ENCODE measurements at places on chromosomes 7 and 10.

DNA sequence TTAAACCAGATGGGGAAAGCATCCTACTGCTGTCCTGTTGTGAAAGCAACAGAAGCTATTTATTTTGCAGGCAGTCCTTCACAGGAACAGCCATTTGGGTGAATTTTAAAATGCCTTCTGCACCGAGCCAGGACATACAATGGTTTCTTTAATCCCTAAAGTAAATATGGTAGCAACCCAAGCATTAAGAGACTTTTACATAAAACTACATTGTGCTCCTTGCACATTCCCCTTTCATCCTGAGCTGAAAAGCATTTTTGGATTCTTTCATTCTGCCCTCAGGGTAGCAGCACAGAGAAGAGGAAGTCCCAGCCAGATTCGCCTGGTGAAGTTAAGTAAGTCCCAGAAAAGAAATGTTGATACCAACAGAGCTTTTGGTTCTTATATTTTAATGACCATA lies 84.0 kb upstream of the FAM3C start:
- DNase-seq, result no peak

DNA sequence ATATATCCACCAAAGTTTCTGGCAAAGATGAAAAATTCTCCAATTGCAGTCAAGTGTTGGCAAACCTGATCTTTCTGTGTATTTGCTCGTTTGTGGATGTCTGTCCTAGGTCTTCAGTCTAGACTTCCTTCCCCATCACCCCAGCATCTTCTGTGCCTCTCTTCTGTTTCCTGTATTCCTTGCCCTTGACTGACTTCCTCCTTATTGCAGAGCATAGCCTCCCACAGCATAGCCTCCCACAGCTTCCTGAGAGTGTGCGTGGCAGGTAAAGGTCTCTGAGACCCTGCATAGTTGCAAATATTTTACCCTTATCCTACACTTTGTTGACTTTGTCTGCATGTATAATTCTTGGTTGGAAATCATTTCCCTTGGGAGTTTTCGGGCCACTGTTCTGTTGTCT lies 18.4 kb downstream of the SLC18A2 start:
- no peak for DNase-seq

DNA sequence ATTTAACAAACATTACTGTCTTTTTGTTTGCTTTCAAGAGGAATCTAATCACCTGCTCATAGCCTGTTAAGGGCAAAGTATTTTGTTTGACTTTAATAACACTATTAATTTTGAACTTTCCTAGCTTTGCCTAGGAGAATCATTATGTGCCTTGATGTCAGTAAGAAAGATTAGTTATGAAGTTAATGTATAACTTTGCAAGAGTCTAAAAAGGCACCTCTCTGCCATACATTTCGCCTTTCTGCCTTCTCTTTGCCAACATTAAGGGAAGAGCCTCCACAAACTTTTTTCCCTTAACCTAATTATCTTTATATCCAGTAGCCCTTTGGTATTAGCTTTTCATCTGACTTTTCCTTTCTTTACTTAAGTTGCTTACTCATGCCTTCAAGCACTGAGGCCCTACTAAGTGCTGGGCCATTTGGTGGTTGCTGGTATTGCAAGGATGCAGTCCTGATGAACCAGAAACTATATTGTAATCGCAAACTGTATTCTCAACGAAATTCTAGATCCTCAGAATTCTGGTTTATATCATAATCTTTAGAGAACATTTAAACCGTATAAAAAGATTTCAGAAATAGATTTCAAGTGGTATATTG lies 108.5 kb downstream of the SND1 start:
- no peak for DNase-seq

- DNase-seq, result no peak
Observed at GRCh38 chr10:132061465-132061864, 4.3 kb upstream of the JAKMIP3 start.

- no peak for DNase-seq
Observed at GRCh38 chr10:37436357-37436756, 311.0 kb downstream of the ANKRD30A start.

GRCh38 chr10:34933676-34934075 lies 118.6 kb upstream of the PARD3 start:
- no peak for DNase-seq

- DNase-seq, result no peak
Observed at GRCh38 chr10:94059178-94059883, 65.6 kb downstream of the PLCE1 start.

DNA sequence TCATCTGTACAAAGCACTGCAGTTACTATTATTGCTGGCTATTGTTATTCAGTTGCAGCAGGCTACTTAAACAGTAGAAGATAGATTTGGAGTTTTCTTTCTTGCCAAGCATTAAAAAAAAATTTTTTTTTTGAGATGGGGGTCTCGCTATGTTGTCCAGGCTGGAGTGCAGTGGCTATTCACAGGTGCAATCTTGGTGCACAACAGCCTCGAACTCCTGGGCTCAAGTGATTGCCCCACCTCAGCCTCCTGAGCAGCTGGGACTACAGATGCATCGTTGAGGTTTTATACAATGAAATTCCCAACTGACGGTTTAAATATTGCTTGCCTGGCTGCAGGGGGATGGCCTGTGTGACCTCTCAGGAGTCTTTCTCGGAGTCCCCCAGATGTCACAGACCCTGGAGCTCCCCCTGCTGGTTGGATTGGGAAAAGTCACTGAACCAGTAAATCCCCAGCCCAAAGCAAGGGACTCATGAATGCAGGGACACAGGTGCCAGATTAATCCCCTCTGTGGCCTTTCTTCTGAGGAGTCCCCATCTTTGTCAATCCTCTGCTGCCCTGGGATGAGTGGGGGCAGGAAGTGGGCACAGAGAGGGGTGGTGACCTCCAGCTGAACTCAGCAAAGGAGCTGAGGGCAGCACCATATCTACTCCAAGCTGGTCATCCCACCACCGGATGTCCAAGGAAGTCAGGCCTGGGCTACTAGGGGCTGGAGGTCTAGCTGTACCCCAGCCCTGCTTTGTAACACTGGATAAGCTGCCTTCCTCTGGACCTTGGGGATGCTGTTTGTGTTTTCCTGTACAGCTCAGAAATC lies 149.6 kb downstream of the C10orf105 start:
- DNase-seq, result peak; percentile 54

DNA sequence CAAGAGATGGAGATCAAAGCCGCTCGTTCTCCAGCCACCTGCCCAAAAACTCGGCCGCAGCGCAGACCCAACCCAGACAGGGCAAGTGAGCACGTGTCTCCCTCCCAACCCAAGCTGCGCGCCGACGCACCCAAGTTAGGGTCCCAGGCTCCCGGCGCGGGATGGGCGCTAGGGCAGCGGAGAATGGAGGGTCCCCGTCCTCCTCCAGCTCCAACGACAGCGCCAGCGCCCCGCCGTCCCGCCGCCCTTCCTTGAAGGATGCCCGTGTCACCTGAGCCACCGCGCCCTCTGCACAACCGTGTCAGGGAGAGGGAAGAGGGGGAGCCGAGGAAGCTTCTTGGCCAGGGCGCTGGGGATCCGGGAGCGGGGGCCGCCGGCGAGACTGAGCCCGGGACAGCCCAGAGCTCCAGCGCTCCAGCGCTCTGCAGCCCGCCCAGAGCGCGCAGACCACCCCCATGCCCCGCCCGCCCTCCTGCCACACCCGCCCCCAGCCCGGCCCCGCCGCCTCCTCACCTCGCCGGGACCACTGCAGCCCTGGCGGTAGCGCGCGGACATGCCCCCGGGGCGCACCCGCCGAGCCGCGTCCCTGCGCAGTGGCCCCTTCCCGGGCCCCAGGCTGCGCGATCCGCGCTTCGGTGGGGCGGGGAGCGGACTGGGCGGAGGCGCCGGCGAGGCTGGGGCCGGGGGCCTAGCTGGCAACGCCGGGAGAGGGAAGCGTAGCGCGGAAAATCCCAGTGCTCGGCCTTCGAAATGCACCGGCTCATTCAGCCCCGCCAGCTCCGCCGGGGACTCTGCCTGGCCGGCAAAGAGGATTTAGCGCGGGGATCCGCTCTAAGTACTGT lies at the start of gene SLC16A12:
Gene SLC16A12 (minus strand): TSS at position 424 of the 842 bp plus-strand sequence. CDS start 73,016 bp downstream, outside the sequence.
- DNase-seq, result no peak

GRCh38 chr10:118957966-118958365 lies 71.5 kb upstream of the NANOS1 start:
- DNase-seq, result no peak

GRCh38 chr7:96538632-96539031 lies 171.0 kb downstream of the SEM1 start:
- DNase-seq, result no peak

DNA sequence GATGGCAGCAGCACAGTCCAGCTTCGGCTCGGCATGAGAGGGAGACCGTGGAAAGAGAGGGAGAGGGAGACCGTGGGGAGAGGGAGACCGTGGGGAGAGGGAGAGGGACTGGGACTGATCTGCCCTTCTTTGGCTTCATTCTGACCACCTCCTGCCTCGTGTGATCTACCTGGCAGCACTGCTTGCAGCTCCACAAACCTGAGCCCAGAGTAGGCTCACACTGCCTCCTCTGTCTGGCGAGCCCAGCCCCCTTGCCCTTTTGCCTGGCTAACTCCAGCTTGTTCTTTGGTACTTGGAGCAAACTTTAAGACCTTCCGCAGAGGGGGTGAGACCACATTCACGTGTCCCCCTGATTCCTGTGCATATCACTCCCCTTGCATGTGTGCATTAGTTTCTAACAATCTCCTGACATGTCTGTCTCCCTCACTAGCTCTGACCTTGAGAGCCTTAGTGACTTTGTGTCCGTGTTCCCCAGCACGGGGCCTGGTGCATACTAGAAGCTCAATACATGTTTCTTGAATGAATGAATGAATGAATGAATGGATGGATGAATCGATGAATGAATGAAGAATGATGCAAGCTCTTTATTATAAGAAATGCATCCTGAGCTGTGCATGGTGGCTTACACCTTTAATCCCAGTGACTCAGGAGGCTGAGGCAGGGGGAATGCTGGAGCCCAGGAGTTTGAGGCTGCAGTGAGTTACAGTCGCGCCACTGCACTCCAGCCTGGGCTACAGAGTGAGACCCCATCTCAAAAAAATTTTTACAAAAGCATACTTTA lies 31.2 kb downstream of the UBTD1 start:
- no peak for DNase-seq

- DNase-seq, result no peak
Observed at GRCh38 chr10:65183236-65183635, 1662.0 kb downstream of the REEP3 start.

DNA sequence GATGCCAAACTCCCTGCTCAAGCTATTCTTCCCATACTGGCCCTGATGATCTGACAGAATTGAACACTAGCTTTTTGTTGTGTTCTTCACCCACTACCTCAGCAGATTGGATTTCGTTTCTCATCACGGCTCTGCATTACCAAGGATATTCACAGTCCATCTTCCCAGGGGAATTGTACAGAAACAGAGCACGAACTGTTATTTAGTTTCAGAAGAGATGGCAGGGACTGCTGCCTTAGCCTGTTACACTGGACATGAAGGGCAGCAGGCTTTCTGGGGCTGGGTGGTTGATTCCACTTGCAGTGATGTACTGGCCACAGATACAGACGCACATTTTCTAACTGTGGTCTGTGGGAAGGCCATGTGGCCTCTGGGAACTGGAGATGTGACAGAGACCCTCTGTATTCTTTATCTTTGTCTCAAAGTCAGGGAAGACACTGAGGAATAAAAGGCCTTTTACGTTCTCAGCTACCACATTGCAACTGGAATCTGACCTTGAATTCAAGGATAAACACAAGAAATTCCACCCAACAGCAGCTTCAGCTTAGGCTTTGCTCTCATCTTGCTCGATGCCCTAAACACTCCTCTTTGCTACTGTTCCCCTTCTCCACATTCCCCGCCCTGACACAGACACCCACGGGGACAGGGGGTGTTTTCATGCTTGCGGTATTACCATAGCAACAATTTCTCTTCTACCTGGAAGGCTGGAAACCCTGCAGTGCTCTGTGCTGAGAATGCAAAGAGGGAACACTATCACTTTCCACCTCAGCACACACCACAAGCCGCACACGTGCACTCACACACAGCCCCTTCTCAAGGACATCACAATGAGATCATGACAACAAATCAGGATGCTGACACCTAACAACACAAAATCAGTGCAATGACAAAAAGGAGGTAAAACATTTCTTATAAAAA lies 81.7 kb downstream of the RNF216 start:
- no peak for DNase-seq

GRCh38 chr7:157831143-157831905 lies 494.5 kb downstream of the DNAJB6 start:
- no peak for DNase-seq

DNA sequence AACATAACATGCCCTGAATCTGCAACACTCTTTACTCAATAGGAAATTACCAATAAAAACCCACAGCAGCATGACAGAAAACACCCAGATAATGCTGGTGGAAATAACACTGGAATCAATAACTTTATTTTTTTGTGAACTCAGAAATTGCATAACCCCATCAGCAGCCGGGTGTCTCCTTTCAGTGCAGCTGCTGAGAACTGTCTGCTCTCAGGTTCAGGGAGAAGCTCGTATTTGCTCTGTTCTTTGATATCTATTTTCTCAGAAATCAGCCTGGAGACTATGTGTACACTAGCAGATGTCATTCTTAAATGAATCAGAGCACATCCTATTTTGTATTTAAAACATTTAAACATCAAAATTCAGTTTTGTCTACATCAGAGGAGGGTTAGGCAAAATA lies 506.0 kb downstream of the POM121L12 start:
- no peak for DNase-seq

- DNase-seq, result no peak
Observed at GRCh38 chr7:43856996-43857395, 12.3 kb downstream of the MRPS24 start.

DNA sequence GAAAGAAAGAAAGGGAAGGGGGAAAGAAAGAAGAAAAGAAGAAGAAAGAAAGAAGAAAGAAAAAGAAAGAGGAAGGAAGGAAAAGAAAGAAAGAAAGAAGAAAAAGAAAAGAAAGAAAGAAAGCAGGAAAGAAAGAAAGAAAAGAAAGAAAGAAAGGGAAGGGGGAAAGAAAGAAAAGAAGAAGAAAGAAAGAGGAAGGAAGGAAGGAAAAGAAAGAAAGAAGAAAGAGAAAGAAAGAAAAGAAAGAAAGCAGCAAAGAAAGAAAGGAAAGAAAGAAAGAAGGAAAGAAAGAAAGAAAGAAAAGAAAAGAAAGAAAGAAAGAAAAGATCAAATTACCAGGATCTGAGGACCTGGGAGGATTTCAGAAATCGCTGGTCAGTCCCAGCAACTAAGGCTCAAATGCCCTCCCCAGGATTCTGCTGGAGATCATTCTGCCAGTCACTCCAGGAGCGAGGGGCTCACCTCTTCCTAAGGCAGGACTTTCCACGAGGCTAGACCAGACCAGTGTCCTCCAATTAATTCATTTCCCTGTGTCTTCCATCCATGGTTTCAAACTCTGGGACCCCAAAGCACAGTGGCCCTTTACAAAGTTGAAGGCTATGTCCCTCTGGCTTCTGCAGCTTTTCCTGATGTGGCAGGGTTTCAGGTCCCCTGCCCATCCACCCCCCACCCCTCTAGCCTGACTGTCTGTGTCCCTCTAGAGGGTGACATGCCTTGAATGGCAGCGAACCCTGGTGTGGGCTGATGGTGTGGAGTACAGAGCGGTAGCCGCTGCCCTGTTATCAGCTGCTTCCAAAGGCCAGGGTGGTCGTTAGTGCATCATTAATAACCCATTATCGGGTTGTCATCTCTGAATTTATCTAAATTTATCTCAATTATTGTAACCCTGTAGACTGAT lies 77.9 kb downstream of the PARP12 start:
- DNase-seq, result no peak

DNA sequence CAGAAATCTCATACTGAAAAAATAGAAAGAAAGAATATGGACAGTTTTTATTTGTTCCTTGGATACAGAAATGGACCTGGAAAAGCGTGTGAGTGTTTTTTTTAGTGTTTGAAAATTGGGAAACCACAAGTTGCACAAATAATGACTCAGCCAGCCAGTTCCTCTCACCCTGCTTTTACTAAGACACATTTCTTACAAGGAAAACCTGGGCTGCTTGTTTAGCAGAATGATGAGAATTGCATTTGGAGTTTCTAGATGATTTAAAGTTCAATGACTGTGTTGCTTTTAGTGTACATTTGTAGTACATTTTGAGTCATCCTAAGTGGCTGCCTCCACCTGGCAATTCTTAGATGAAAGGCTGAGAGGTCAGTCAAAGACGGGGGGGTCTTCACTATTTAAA lies 218.7 kb downstream of the ABCA13 start:
- DNase-seq, result no peak
